Hematopoietic multipotent progenitor cell treated with erythropoietin and hydrocortisone succinate and interleukin-3 and kit ligand, for 15 days (in vitro differentiated cells): ENCODE measurements at places on chromosomes 1 and 21.

DNA sequence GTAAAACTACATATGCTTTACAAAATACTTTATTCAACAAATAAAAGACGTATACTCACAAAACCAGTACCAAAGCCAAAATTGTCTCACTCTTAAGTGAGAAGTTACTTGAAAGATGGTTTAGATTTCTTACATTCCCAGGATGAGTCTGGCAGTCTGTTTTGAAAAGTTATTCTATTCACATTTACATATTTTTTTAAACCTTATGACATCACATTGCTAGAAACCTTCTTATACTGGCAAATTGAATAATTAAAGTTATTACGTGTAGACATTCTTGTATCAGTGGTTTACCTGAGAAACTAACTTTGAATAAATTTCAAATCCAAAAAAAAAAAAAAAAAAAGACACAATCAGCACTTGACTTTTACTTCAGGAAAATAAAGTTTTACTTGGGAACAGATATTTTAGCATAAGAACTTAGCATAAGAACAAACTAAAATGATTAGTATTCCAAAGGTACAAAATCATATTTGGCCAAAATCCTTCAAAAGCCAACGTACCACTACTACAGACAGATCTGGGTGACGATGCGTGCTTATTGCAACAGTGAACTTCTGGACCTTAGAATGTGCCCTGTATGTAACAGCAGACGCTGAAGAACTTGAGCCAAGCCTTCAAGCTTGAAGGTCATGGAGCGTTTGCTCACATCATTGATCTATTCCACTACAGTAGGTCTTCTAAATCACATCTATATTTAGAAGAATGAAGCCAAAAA, 2.5 kb downstream of the CDC42BPA start:
- DNase-seq, result peak; percentile 51

GRCh38 chr1:89844241-89844807, 23.5 kb downstream of the LRRC8D start:
- no peak for DNase-seq

DNA sequence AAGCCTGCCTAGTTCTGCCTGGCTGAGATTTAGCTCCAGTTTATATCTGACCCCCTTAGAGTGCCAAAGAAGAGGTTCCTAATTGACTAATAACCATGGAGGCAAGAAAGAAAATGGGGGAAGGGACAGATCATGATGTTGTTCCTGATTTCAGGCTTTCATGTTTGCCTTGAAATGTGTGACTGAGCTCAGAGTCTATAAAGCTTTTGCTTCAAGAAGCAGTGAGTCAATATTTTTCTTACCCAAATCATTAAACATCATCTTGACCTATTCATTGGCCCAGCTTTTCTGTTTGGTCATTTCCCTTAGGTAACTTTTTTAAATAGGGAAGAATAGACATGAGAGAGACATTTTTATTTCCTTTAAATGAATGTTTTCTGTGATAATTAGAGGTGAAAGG, 55.9 kb downstream of the HHAT start:
- DNase-seq, result no peak

DNA sequence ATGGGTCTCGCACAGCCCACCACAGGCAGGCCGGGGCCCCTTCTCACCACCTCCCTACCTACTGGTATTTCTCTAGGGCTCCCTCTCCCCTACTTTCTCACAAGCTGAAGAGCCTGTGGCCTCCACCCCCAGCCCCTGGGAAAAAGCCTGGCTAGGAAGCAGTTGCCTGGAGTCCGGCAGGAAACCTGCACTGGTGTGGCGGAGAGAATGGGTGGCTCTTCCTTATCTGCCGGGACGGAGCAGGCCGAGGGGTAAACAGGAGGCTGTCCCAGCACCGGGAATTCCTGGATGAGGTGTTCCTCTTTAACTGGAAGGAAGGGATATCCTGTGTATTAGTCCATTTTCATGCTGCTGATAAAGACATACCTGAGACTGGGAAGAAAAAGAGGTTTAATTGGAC, 125.8 kb downstream of the TLR5 start:
- no peak for DNase-seq

DNA sequence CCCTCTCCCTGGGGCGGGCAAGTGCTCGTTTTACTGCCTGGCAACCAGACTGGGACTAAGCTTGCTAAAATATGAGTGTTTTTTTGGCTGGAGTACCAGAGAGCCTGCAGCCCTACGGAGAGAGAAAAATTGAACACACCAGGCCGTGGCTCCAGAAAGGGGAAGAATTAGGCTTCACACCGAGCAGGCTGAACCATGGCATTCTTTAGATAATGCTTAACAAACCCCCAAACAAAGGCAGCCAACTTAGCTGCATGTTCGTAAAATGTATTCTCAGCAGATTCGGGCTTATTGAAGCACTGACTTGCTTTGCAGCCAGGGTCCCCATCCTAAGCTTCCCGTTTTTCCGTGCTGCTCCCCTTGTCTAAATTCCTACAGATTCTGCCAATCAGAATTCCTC, 76.6 kb downstream of the LMX1A start:
- DNase-seq, result no peak

DNA sequence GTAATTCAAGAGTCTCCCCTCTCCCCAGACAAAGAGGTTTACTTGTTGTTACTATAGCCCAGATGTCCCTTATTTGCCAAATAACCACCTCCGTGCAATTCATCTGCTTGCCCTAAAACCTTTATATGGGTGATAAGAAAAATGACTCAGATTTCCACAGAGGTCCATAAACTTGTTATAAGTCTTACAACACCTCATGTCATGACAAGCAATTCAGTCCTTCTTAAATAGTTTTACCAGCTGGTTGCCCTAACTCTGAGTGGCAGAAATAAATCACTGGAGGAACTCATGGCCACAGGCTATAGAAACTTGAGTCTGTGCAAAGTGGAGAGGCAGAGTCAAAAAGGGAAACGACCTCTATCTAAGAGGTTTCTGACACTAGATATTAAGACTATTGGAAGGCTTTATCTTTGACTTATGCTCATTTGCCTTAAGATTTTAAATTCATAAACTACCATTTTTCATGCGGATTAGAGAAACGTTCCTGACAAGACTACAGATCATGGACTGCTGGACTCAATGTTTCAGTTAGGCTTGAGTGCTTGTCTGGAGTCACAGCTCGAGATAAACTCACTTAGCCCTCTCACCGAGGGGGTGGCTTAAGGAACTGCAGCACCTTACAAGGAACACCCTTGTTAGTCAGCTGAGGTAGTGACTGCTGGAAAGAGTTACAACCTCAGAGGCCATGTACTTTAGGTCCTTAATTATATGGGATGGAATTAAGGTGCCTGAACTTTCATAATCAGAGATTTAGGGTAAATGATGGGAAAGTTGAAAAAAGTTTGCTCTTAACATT, 662.5 kb upstream of the USP24 start:
- DNase-seq, result no peak

- DNase-seq, result no peak
These were observed 114.1 kb downstream of the HS2ST1 start for GRCh38 chr1:87028576-87028975.
